WERI-Rb-1 (cell line): ENCODE measurements at places on chromosomes 2 and 18.

GRCh38 chr18:13313006-13313686 is 94.6 kb downstream of the LDLRAD4 start:
- DNase-seq: no peak

DNA sequence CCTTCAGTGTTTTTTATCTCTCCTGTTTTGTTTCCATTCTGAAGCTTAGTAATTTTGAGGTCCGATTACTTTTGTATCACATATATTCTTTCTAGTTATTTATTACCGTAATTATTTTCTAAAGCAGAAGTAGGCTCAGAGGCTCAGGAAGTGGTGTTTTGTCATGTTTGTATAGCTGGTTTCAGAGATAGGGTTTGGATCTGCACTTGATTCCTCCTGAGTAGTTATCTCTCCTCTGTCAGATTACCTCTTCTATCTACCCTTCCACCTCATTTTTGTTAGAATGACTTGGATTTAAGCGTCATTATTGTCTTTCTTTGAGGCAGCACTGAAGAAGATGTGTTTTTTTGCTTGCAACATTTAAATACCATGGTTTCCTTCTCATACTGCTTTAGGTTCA is 95.4 kb downstream of the MTA3 start:
- DNase-seq: no peak

DNA sequence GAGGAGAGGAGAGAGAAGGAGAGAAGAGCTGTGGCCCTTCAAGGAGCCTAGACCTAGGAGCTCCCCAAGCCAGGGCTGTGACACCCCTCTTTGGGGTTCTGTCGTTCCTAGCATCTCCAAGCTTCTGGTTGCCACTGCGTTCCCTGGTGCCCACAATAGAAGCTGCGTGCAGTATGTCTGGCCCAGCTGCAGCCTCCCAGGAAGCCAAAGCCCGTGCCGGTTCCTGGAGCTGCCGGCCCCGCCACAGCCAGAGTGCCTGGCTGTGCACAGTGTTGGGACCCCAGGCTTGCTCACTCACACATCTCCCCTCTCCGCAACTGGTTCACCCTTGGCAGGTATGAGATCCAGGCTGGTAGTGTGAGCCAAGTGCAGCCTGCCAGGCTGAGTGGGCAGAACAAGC is 367.7 kb upstream of the MC4R start:
- no peak for DNase-seq

DNA sequence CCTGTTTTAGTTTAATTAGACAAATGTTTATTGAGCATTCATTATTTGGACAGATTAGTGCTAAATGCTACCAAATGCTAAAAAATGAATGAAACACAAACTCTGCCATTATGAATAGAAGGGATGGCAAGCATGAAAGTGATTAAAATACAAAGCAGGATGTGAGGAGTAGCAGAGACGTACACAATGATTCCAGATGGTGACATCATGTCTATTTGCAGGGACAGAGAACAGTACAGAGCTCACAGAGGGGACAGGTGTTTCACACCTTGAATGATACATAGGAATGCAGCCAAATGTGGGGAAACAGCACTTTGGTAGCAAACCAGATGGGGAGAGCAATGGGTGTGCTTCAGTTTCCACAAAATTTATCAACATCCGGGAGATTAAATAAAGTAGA is 76.3 kb downstream of the CD226 start:
- no peak for DNase-seq

- no peak for DNase-seq
Observed at GRCh38 chr2:202133909-202134265, 60.8 kb downstream of the KIAA2012 start.

GRCh38 chr2:214730800-214731407 is 78.6 kb downstream of the BARD1 start:
- DNase-seq: no peak

DNA sequence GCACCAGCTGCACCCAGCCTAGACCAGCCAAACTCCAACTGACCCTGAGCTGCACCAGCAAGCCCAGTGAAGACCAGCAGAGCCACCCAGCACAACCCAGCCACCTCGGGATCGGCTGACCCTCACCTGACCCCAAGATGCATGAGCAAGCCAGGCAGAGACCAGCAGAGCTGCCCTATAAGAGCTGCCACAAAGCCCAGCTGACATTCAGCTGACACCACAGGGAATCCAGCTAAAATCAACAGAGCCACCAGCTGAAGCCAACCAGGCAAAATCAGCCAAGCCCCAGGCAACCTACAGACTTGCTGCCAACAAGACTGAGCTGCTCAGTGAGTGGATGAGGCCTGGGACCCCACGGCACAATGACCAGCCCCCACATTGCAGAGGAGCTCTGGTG is 54.6 kb downstream of the CYP27C1 start:
- no peak for DNase-seq

- DNase-seq: no peak
Observed at GRCh38 chr2:237501892-237502513, 15.0 kb downstream of the MLPH start.

DNA sequence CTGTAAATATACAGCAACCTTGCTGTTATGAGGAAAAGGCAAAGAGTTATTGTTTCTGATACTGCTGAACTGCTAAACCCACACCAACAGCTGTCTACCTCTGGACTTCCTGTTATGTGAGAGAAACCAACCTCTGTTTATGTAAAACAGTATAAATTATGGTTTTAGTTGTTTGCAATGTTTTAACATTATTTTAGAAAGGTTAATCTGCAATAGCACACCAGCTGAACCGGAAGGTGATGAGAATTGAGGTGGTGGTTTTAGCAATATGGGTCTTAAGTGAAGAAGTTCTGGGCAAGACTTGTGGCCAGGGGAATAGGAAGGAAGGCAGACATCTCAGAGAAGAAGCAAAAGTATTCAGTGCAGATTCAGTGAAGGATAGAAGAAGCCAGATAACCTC is 237.8 kb downstream of the PLCL1 start:
- DNase-seq: no peak

DNA sequence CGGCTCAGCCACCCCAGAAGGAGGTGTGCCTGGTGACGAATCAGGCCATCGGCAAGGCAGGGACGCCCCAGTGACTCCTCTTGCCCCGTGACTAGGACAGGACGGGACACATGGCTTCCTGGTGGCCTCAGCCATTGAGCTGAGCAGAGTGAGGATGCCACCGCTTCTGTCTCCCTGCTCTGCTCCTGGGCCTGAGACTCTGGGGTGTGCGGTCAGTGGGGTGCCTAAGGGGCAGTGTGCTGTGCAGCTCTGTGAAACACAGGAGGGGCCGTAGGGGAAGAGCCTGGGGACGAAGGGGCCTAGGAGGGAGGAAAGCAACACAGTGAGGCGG is 24.3 kb downstream of the IGFBP5 start:
- no peak for DNase-seq

DNA sequence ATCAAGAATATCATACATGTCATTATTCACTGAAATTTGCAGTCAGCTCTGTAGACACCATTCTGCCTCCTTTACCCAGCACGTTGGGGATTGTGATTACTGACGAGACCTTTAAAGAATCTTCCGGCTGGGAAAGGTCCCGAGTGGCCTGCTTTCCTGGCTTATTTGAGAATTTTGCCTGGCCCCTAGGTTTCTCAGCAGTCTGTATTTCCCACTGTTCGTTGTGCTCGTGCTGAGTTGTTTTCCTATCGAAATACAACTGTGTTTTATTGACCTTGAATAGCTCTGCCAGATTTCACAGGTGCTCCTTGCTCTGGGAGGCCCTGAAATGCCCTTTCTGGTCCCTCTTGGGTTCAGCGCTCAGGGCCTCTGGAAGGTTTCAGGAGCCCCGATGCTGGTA is 94.9 kb downstream of the AGAP1 start:
- DNase-seq: no peak

GRCh38 chr2:12717191-12718014 is 667 bp downstream of the TRIB2 start:
- DNase-seq: peak; percentile 70

DNA sequence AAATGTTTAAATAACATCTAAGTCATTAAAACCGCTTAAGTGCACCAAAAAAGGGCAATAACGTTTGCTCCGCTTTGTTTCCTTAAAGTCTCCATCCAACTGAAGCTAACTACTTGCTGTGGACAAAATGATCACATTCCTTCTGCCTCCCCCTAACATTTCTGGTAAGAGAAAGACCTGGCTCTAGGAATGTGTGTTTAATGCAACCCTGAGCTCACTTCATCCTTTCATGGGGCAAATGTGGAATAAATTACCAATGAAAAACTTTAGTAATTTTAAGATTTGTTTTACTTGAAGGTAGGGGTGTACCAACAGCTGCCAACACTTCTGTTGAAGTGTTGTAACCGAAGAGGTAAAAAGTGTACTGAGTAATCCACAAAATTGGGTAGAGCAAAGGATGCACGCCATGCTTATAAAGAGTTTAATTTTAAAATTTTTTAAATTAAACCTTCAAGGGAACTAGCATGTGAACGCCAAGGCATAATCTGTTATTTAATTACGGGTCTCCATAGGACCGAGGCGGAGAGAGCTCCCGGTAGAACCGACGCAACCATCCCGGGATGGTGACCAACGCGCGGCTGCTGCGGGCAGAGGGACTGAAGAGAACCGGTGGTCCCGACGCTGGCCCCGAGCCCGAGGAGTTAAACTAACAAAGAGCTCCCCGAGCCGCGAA is 1.1 kb downstream of the HNRNPLL start:
- no peak for DNase-seq

GRCh38 chr2:220847589-220847988 is 724.5 kb downstream of the EPHA4 start:
- DNase-seq: no peak

- no peak for DNase-seq
Observed at GRCh38 chr2:101032084-101032776, 30.1 kb downstream of the RPL31 start.

DNA sequence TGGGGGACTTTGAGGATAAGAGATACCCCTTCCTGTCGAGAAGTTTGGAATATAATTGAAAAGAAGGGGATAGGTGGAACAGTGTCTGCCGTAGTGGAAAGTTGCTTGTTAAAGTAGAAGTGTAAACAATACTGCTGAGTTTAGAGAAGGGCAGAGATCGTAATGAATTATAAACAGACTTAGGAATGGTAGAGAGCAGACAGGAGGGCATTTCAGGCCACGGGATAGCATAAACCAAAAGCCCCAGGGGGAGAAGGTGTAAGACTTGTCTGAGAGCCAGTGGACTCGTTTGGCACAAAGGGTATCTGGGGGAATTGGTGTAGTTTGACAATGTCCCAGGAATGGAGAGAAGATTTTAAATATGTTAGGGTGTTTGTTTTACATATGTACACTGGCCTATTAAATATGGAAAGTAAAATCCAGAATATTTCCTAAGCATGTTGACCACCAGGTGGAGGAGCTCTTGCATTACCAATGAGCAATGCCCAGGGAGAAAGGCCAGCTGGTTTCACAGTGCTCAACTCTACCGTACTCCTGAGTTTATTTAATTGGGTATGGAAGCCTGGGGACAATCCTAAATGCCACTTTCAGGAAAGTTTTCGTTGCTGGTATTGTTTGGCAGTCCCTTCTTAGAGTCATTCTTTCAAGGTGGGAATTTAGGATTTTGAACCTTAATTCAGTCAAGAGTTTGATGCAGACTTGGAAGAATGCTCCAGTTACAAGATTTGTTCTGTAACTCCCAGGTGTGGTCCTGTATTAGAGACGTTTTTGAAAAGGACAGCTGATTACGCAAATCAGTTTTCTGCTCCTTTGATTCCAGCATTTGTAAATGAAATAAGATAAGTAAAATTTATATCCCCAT is 7.5 kb downstream of the COPS8 start:
- no peak for DNase-seq

GRCh38 chr2:238873381-238873801 is 25.5 kb downstream of the TWIST2 start:
- no peak for DNase-seq

DNA sequence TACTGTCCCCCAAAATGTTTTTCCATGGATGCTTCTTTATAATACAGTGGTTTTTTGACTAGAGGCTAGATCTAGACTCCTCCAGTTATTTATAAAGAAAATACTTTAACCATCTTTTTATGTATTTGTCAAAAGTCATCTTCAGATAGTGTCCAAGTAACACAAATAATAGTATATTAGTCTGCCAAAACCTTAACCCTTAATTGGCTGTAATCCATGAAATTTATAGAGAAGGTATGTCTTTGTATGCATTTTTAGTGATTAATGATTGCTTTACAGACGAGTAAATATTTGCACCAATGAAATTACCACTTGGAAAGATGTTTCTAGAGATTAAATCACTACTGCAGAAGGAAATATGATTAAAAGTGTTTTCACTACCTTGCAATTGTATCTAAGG is 451.8 kb upstream of the NRXN1 start:
- DNase-seq: no peak

- DNase-seq: no peak
Observed at GRCh38 chr2:8552293-8552801, 129.5 kb upstream of the ID2 start.

GRCh38 chr2:99181624-99182000 is 628 bp downstream of the MRPL30 start:
- DNase-seq: no peak

DNA sequence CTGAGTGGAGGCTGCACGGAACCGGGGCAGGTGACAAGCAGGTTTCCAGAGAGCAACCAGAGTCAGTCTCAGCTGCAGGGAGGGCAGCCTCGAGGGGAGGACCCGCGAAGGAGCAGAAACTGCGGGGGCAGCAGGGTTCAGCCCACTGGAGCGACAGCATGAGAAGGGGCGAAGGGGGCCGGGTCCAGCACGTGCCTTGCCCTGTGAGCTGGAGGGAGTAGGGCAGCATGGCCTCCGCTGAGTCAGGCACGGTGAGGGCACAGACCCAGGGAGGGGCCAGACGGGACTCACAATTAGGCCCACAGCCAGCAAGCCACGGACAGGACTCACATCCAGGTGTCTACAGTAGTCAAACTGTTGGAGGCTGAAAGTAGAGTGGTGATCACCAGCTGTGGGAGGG is 22.7 kb upstream of the ATP9B start:
- no peak for DNase-seq

GRCh38 chr2:107336526-107336925 is 450.6 kb upstream of the ST6GAL2 start:
- DNase-seq: no peak

DNA sequence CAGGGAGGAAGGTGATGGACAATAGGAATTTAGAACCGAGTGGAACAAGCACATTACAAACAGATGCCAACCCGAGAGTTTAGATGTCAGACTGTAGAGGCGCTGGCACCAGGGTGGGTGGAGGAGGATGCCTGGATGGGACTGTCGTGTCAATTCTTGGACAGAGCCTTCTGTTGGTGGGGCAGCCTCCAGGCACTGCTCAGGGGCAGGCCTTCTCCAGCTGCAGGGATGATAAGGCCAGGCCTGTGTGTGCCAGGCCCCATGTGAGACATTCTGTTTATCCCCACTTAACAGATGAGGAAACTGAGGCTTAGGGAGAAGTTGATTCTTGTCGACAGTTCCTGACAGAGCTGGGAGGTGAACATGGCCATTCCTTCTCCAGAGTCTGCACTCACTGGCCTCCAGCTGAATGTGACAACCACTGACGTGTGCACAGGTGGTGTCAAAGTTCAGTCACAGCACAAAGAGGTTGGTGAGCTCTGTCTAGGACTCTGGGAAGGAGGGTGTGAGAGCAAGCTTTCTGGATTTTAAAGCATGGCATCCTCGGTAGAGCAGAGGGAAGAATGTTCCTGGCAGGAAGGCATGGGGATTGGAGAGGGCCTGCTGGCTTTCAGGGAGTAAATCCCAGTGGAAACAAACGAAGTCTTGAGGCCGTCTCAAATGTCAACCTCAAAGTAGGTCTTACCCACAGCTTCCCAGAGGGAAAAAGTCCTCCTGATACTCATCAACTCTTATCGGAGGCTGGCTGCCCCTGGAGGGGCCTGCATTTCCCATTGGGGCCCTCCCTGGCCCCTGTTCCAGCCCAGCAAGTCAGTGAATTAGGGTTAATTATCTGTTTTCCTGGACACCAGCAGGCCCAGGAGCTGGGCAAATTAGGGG is 52.4 kb downstream of the GLI2 start:
- DNase-seq: no peak
